ENCODE measurements at places on chromosomes 4 and X. TPM values are rescaled to one million over a fixed set of nuclear protein-coding genes. Genes with fewer than 3 reads are reported as not detected.
A peak's percentile ranks its signal among the peaks of the same experiment; 100 is the strongest.

- H3K27ac ChIP-seq = no peak overlapping the region
- no peaks in the 10 kb centered on the region for H3K4me1 ChIP-seq
- no peak overlapping the region for H3K4me3 ChIP-seq
- H3K36me3 ChIP-seq = no peaks in the 10 kb centered on the region
- no peak for DNase-seq
Measured at GRCh38 chr4:7530082-7530481, 95.4 kb upstream of the PSAPL1 start.

DNA sequence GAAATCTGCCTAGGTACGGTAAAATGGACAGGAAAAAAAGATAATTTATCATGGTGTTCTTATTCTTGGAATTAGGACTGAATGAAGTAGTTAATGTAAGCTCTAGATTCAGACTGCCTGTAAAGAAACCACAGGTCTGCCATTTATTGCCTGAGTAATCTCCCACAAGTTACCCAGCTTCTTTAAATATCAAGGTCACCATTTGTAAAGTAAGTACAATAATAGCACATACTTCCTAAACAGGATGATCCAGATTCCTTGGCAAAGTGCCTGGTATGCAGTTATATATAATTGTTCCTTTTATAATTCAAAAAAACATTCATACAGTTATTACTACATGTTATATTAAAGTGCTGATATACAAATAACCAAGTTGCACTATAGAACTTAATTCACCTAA lies 368.6 kb downstream of the HNRNPD start:
- no peak overlapping the region for H3K27ac ChIP-seq
- peaks cover 3% of the 10 kb centered on the region for H3K36me3 ChIP-seq
- no peak for DNase-seq
- H3K27me3 ChIP-seq = peaks cover 33% of the 10 kb centered on the region

DNA sequence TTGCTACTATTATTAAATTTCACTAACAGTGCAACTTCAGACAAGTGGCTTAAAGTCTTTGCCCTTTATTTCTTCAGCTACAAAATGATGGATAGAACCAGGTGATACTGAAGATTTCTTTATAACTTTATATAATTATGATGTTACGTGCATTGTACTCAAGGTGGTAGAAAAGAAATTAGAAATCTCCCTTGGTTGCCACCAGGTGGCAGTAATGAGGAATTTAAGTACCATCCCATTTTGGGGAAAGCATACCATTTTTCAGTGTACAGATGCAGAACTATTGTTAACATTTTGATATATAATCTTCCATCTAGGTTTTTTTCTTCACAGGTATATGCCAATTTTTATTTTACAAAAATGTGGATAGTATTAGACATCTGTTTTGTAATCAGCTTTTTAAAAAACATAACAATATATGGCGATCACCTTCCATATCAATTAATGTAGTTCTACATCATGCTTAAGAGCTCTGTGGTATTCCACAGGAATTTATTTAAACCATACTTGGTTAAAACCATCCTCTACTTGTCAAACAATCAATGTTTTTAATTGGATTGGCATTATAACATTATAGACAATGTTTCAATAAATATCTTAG lies 37.7 kb upstream of the RAB33B start:
- peak; percentile 7 for DNase-seq
- no peak overlapping the region for H3K27ac ChIP-seq
- H3K27me3 ChIP-seq = no peaks in the 10 kb centered on the region

DNA sequence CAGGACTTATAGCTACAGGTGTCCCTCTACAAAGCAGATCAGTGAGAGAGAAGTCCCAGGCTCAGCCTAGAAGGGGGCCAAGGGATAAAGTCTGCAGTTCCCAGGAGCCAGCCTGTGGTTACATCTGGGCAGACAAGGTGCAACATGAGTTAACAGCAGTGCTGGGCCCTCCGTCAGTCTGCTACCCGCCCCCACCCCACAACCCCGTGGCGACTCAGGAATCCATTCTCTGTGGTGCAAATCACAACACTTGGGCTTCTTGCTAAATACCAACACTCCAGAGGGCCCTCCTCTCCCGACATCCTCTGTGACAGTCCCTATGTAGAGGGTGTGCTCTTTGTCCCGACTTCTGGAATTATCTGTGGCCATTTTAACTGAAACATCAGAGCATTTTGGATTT lies 13.8 kb downstream of the GPM6B start:
- no peak overlapping the region for H3K4me3 ChIP-seq
- DNase-seq = no peak
- no peaks in the 10 kb centered on the region for H3K36me3 ChIP-seq
- H3K27me3 ChIP-seq = peaks cover 37% of the 10 kb centered on the region
- no peak overlapping the region for H3K27ac ChIP-seq

DNA sequence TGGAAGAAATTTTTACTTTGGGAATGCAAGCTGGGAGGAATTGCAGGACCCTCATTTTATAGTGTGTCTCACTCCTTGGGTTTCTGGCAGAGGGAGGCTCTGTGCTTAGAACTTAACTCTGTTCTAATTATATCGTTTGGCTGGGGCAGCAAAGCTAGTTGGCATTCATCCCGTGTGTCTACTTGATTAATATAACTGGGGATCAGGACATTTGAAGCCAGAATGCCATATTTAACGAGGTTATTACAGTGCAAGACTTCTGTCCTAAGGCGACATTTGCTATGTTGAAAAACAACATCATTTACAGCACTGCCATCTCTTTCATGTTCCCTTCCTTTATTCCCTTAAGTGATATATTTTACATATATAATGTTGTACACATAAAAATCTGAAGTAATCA lies 179.1 kb upstream of the TBC1D9 start:
- H3K4me3 ChIP-seq = no peak overlapping the region
- no peak for DNase-seq
- H3K4me1 ChIP-seq = no peaks in the 10 kb centered on the region
- H3K27ac ChIP-seq = no peak overlapping the region

Gene TLR6
- 3.6 TPM for total RNA-seq

Gene PTCHD1
- not detected for total RNA-seq

Gene IBSP
- total RNA-seq = not detected

Gene SYNPO2
- total RNA-seq = 0.35 TPM

Gene ARHGAP6
- total RNA-seq = not detected

Gene G3BP2
- 204 TPM for total RNA-seq

All from activated T-cell treated with anti-CD3 and anti-CD28 coated beads, Interleukin-2, amount 50 U/mL, for 72 hours (primary cell).